ENCODE measurements at places on chromosomes 11 and 22. TPM values are rescaled to one million over a fixed set of nuclear protein-coding genes. Genes with fewer than 3 reads are reported as not detected.

Gene MFNG
- total RNA-seq: 1.2 TPM

DNA sequence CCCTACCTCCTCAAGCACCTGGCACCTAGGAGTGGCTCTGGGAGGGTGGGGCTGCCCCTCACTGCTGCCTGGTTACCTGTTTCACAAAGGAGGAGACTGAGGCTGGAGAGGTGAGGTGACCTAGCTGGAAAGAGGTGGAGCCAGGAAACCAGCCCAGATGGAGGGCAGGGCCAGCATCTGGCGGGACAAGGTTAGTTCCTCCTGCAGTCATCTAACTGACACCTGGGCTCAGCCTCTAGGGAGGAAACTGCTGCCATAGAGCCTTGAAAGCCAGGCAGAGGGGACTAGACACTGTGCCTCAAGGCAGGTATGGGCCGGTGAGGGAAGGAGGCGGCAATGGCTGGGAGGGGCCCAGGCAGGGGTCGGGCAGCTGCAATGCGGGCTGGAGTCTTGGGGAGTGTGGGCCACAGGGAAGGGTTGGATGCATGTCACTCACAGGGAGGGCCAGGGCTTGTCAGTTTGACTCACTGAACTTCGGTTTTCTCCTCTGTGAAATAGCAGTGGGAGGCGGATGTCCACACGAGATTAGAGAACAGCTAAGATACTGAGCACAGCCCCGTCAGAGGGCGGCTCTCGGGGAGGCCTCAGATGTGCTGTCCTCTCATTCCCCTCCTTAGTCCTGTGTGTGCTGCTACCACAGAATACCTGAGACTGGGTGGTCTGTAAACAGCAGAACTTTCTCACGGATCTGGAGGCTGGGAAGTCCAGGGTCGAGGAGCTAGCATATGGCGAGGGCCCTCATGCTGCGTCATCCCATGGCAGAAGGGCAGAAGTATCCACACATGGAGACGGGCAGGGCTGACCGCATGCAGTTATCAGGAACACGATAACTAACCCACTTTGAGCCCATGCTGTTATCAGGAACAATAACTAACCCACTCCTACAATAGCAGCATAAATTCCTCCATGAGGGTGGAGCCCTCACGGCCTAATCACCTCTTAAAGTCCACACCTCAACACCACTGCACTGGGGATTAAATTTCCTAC, 16.1 kb downstream of the MGAT3 start:
- H3K36me3 ChIP-seq: no peaks in the 10 kb centered on the region
- no peaks in the 10 kb centered on the region for H3K27me3 ChIP-seq
- DNase-seq: no peak

Gene SLC22A8
- not detected for total RNA-seq

Gene CABP4
- not detected for total RNA-seq

DNA sequence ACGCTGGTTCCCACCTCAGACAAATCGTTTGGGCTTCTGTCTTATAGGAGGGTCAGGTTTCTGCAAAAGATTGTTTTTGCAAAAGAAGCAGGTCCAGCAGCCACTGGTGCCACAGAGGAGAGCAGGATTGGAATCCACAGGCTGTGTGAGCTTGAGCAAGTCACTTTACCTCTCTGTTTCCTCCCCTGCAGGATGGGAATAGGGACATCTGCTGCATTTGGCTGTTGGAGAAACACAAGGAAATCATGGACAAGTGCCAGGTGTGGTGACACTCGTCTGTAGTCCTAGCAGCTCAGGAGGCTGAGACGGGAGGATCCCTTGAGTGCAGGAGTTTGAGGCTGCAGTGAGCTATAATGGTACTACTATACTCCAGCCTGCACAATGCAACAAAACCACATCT, 422.6 kb downstream of the MN1 start:
- H3K4me1 ChIP-seq: peaks cover 20% of the 10 kb centered on the region
- H3K36me3 ChIP-seq: no peaks in the 10 kb centered on the region
- no peak for DNase-seq
- no peak overlapping the region for H3K4me3 ChIP-seq
- no peaks in the 10 kb centered on the region for H3K27me3 ChIP-seq
- H3K27ac ChIP-seq: no peak overlapping the region

DNA sequence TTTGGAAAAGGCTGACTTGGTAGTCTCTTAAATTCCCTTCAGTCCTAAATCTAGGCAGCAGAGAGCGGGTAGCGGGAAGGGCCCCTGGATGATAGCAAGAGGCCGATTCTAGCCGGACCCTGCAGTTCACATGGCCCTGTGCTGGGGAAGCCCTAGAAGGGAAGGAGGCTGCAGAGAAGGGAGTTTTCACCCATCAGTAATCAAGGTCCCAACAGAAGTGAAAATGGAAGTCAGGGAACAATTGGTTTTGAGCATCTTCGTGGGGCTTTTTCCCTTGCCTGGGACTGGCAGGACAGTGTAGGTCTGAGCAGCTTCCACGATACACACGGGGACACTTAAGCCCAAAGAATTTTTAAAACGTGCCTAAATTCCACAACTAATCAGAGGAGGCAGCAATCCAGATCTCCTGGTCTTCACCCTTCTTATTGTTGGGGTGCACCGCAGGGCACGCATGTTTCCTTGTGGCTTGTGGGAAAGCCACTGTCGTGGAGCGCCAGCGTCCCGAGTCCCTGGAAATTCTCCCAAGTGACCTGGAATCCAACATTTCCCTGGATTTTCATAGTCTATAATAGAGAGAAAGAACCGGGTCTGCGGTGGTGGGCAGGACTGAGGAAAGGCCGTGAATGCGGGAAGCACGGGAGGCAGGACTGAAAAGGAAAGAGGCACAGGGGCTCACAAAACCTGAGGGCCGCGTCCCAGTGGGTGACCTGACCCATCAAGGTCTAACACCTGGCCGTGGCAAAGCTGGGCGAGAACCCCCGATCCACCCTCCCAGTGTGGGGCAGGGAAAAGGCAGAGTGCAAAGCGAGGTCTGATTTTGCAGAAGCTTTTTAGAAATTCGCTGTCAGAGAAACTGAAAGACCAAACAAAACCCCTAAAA, 846 bp upstream of the OAF start:
- H3K4me1 ChIP-seq: peaks cover 15% of the 10 kb centered on the region
- DNase-seq: no peak
- H3K36me3 ChIP-seq: peaks cover 1% of the 10 kb centered on the region
- peak overlapping the region; percentile 33 for H3K27ac ChIP-seq
- peaks cover 4% of the 10 kb centered on the region for H3K27me3 ChIP-seq

DNA sequence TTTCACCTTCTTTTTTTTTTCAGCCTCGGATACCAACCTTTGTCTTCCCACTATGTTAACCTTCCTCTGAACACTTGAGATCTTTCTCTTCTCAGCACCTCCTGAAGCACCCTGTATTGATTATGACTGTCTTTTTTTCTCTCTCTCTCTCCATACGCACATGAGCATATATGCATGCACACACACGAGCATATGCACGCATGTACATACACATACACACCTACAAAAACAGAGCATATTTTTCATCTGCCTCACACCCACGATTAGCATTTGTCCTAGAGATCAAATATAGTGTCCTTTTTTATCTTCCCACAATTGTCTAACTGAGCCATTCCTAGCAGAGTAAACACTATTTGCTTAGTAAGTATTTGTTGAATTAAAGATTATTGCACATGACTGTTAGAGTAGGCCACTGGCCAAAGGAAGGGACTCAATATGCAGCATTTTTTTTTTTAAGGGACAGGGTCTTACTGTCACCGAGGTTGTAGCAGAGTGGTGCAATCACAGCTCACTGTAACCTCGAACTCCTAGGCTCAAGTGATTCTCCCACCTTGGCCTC, 622.2 kb upstream of the CCDC90B start:
- no peaks in the 10 kb centered on the region for H3K4me1 ChIP-seq
- H3K27ac ChIP-seq: no peak overlapping the region
- no peaks in the 10 kb centered on the region for H3K36me3 ChIP-seq
- no peak for DNase-seq

Gene TREH
- not detected for total RNA-seq

DNA sequence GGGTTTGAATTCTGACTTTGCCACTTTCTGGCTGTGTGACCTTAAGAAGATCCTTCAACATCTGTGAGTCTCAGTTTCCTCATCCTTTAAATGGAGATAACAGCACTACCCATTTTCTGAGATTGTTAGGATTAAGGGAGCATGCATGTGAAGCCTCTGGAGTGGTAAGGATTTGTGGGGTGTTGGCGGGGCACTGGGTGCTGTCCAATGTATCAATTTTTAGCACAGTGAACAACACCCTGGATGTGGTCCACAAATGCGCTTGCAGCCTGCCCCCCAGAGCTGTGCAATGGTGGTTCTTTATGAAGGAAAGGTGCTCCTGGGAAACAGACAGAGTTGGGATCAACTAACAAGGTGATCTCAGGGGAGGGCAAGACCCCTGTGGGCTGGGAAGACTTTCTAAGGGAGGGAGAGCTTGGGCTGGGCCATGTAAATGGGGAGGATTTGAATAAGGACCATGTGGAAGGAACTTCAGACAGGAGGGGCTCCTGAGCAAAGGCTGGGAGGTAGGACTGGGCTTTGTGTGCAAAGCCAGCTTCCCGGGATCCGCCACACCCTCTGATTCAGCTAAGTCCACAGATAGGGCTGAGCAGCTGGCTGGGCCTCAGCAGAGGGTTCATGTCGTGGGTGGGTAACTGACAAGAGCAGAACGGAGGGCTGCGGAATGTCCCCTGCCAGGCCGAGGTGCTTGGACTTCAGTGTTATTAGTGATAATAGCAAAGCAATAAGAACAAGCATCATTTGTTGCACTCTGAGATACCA, 22.7 kb upstream of the RASD2 start:
- peaks cover 46% of the 10 kb centered on the region for H3K27me3 ChIP-seq
- H3K36me3 ChIP-seq: no peaks in the 10 kb centered on the region
- no peak overlapping the region for H3K4me3 ChIP-seq

Gene MRGPRX3
- total RNA-seq: not detected

- H3K4me1 ChIP-seq: no peaks in the 10 kb centered on the region
- no peak for DNase-seq
- no peak overlapping the region for H3K27ac ChIP-seq
- H3K27me3 ChIP-seq: peaks cover 38% of the 10 kb centered on the region
These were observed 53.5 kb upstream of the LMO1 start for GRCh38 chr11:8317159-8317558.

Gene OR51B5
- 0.20 TPM for total RNA-seq

GRCh38 chr22:20465759-20466077, 28.1 kb upstream of the SCARF2 start:
- H3K4me3 ChIP-seq: no peak overlapping the region
- no peaks in the 10 kb centered on the region for H3K27me3 ChIP-seq
- DNase-seq: no peak
- peaks cover 20% of the 10 kb centered on the region for H3K36me3 ChIP-seq
- H3K27ac ChIP-seq: no peak overlapping the region
- no peaks in the 10 kb centered on the region for H3K4me1 ChIP-seq

GRCh38 chr11:62588966-62589637, 2.2 kb downstream of the TUT1 start:
- no peak overlapping the region for H3K27ac ChIP-seq
- no peak overlapping the region for H3K4me3 ChIP-seq
- DNase-seq: peak; percentile 55
- H3K36me3 ChIP-seq: peaks cover 10% of the 10 kb centered on the region
- no peaks in the 10 kb centered on the region for H3K27me3 ChIP-seq
- peaks cover 27% of the 10 kb centered on the region for H3K4me1 ChIP-seq

GRCh38 chr22:42367980-42368378, 64.2 kb downstream of the NFAM1 start:
- no peaks in the 10 kb centered on the region for H3K36me3 ChIP-seq
- peaks cover 34% of the 10 kb centered on the region for H3K4me1 ChIP-seq
- peak overlapping the region; percentile 82 for H3K4me3 ChIP-seq

Gene CLCF1
- 5.6 TPM for total RNA-seq

DNA sequence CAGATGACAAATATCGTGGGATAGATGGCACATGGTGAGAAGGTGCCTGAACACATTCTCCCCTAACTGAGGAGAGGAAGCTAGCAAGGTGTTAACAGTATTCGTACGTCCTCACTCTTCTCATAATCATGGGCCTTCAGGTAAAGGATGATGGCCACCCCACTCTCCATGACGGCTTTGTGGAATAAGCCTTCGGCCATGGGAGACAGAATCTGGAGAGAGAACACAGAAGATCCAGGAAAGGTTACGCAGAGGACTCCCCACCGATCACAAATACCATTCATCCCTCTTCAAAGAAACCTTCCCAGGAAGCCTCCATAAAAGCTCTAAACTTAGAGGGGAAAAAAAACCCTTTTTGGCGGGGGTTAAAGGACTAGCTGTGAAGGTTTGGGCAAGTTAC, 189.9 kb downstream of the BCR start:
- H3K27ac ChIP-seq: no peak overlapping the region
- H3K4me3 ChIP-seq: no peak overlapping the region
- peaks cover 2% of the 10 kb centered on the region for H3K36me3 ChIP-seq
- H3K27me3 ChIP-seq: peaks cover 52% of the 10 kb centered on the region
- DNase-seq: no peak
- H3K4me1 ChIP-seq: no peaks in the 10 kb centered on the region

GRCh38 chr11:35950082-35950481, 6.2 kb downstream of the LDLRAD3 start:
- H3K27ac ChIP-seq: no peak overlapping the region
- no peak overlapping the region for H3K4me3 ChIP-seq
- DNase-seq: no peak
- no peaks in the 10 kb centered on the region for H3K36me3 ChIP-seq

DNA sequence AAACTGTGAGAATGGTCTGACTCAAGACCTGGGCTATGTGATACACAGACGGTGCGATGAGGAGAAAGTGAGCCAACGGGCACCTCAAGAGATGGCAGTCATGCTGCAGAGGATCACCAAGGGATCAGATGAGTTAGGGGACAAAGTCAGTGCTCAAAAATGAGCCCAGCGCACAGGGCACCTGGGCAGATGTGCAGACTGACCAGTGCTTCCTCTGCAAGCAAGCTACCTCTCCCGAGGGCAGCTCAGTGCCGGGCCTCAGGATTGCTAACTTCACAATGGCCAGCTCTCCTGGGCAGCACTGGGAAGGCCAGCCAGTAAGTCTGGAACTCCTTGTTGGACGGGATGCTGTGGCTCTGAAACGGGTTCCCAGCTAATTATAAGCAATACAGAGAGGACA, 15.3 kb downstream of the HDHD5 start:
- no peak overlapping the region for H3K4me3 ChIP-seq
- peak; percentile 59 for DNase-seq
- H3K27ac ChIP-seq: no peak overlapping the region
- no peaks in the 10 kb centered on the region for H3K27me3 ChIP-seq
- H3K36me3 ChIP-seq: peaks cover 17% of the 10 kb centered on the region

DNA sequence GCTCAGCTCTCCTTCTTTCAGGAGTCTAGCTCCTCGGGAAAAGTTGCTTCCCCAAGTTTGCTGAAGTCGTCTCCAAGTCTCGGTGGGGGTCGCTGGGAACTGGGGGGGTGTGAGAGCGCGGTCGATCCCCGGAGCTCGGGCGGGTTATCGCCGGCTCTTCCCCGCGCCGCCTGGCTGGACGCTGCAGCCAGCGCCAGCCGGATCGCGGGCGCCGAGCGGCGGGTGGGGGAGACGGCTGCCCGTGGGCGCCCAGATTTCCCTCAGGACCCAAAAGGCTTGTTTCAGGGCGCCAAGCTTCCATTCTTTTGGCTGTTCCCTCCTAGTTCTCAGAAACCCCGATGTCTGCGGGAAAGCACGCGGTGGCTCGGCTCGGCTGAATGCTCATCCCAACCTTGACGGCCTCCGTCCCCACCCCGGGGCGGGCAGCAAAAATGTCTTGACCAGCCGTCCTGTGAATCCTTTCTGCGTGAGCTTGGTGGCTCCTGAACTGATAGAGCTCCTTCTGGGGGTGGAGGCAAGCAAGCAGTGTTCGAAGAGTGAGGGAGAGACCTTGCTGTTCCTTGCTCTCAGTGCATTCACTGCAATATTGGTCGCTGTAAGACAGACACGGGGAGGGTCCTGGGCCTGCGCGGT, 1.7 kb downstream of the ZBTB16 start:
- H3K36me3 ChIP-seq: peaks cover 28% of the 10 kb centered on the region
- peak overlapping the region; percentile 86 for H3K27ac ChIP-seq
- H3K4me1 ChIP-seq: peaks cover 32% of the 10 kb centered on the region
- DNase-seq: peak; percentile 81
- peak overlapping the region; percentile 87 for H3K4me3 ChIP-seq

Gene HTR3B
- not detected for total RNA-seq
